ENCODE measurements at places on chromosomes 5 and 9.

DNA sequence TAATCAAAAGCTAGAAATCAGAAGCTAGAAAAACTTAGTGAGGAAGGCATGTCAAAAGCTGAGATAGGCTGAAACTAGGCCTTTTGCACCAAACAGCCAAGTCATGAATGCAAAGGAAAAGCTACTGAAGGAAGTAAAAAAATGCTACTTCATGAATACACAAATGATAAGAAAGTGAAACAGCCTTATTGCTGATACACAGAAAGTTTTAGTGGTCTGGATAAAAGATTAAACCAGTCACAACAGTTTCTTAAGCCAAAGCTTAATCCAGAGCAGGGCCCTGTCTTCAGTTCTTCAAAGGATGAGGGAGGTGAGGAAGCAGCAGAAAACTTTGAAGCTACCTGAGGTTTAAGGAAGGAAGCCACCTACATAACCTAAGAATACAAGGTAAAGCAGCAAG, 102.5 kb upstream of the SH3GL2 start:
- DNase-seq: no peak

GRCh38 chr5:151825445-151825844, 53.7 kb downstream of the G3BP1 start:
- DNase-seq: peak; percentile 24

- no peak for DNase-seq
Measured at GRCh38 chr5:178465228-178465860, 124.8 kb downstream of the COL23A1 start.

DNA sequence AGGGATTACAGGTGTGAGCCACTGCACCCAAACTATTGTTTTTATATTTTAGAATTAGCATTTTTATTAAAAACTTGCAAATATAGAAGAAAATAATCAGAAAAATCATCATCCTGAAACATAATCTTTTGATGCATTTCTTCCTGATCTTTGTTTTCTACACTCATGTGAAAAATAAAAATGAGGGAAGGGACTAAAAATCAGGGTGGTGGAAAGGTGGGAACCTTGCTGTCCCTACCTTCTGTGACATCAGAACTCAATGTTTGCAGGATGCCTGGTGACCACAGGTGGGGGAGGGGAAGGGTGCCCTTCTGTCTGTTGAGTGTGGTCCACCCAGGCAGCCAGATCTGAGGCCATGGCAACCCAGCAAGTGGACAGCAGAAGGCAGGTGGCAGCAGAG, at the start of gene SMIM23:
Gene SMIM23, plus strand, starts transcription at position 301 of the 400 bp plus-strand sequence. Its CDS starts 55 bp downstream, at position 356.
- no peak for DNase-seq

GRCh38 chr5:165630261-165630778, 2124.9 kb downstream of the MAT2B start:
- peak; percentile 48 for DNase-seq

GRCh38 chr9:124776954-124777648, at the start of gene OLFML2A:
OLFML2A (plus strand) TSS chr9:124777133; CDS start chr9:124777271, 138 bp downstream.
- no peak for DNase-seq

GRCh38 chr5:74143721-74144330, 496.7 kb downstream of the ENC1 start:
- no peak for DNase-seq

DNA sequence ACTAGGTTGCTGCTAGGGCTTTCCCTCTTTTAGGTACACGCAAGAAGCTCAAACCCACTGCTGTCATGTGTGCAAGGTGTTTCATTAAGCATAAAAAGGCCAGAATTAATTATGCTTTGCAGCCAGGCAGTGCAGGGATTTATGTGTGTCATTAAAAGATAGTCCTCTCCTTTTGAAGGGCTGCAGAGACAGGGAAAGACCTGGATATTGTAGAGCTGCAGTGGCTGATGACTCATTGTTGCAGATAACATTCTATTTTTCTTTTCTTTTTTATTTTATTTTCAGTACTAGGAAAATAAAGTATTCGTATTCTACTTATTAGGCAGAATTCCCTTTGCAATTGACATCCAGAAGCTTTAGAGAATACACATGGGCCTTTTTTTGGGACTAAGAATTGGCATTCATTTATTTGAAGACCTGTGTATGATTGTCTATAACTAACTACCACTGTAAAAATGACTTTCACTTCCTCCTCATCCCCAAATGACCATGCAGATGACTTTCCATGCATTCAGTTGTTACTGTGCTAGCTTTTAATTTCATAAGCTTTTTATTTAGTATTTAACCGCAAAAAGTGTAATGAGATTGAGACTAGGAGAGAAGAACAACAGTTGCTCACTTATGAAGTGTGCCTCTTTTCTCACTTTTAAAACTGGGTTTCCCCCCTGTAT, 113.0 kb downstream of the PAM start:
- DNase-seq: peak; percentile 22

DNA sequence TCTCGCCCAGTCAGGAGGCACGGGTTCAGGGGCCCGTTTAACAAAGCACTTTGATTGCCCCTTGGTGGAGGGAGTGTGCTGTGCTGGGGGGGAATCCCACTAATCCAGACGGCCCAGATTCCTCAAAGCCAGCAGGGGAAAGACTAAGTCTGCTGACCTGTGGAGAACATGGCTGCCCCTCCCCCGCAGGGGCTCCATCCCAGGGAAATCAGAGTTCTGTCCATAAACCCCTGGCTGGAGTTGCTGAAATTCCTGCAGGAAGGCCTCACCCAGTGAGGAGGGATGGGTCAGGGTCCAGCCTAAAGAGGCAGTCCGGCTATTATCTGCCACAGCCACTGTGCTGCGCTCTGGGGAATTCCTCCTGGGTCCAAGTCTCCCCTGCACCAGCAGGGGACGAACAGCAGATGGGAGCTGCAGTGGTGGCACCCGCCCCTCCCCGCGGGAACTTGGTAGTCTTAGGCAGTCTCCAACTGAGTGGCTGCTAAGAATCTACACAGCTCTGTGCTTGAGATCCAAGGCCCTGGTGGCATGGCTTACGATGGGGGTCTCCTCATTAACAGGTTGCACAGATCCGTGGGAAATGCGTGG, 174.0 kb upstream of the DAB2 start:
- no peak for DNase-seq

DNA sequence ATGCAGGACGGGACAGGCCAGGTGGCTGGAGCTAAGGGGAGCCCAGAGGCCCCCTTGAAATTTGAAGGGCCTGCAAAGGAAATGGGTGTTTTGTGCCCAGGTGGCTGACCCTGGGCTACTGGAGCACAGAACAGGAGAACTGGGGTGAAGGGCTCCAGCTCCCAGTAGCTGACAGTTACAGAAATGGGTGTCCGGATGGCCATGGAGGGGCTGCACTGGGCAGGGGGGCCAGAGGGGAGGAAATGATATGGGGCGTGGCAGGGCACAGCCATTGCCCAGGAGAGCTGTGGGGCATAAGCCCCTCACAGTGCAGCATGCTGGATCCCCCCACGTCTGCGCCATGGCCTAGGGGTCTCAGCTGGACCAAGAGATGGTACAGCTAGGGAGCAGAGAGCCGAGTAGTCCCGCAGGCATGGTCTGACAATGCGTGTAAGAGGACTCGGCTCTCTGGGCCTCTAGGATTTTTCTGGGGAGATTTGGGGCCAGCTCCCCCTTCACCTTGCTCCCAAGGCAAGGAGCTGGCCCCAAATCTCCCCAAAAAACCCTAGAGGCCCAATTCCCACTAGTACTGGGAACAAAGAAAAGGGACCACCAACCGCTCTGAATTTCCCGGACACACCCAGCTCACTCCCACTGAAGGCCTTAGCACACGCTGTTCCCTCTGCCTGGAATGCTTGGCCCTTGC, 7.9 kb upstream of the CARD19 start:
- DNase-seq: no peak

DNA sequence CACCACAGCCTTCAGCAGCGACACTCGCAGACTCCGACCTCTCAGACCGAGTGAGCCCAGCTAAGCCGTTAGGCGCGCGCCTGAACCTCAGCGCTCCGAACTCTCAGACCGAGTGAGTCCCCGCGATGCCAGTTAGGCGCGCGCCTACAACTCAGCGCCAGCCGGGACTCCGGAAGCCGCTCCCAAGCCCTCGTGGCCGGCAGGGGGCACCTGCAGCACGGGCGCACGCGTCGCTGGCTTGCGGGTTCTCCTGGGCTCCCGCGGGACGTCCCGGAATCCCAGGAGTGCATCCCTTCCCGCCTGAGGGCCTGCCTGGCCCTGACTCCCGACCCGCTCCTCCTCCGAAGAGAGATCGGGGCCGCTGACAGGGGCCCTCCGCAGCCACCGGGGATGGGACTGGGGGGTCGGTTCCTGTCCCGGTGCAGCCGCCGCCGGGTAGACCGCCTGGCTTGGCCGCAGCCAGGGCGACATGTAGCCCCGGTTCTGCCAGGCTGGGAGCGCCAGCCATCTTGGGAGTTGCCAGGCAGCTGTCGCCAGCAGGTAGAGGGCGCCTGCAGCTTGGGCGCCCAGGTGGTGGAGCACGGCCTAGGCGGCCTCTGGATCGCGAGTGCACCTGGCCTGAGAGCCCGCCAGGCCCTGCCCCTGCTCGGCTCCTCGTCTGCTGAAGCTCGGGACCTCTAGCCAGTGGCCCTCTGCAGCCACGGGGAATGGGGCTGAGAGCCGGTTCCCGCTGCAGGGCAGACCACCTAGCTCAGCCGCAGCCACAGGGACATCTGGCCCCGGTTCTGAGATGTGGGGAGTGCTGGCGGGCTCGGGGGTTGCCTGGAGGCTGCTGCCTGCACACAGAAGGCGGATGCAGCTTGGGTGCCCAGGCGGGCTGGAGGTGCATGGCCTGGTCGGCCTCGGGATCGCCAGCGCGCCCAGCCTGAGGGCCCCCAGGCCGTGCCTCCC, at the start of gene ANKRD18A:
Gene ANKRD18A, minus strand, starts transcription at position 114 of the 951 bp plus-strand sequence. CDS start 311 bp downstream, outside the sequence.
- DNase-seq: peak; percentile 77

DNA sequence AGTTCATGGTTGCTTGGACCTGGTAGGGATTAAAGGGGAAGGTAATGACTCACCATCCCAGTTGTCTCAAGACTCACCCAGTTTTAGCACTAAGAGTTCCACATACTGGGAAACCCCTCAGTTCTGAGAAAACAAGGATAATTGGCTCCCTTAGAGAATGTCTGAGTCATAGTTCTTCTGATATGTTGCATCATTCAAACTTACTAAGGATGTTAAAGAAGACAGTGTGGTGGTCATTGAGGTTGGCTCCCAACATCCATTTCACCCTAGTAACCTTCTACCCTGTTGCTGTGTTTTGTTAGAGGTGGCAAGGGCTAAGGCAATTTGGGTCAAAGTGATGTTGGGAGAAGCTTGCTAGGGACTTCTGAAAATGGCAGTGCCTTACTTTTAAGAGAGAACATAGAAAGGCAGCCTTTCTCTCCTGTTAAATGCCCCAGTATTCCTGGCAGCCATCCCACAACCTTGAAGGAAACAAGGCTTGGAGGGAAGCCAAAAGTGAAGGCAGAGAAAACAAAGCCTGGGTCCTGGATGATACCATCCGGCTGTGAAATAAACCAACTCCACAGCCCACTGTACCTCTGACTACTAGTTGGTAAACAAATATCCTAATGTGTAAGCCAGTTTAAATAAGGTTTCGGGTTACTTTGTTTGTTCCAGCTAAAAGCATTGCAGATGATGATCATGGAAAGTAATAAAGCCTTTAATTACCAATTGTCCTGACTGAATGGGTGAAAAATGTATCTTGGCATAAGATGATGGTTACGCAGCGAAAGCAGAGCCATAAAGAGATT, 80.4 kb upstream of the ADAMTSL1 start:
- peak; percentile 96 for DNase-seq

DNA sequence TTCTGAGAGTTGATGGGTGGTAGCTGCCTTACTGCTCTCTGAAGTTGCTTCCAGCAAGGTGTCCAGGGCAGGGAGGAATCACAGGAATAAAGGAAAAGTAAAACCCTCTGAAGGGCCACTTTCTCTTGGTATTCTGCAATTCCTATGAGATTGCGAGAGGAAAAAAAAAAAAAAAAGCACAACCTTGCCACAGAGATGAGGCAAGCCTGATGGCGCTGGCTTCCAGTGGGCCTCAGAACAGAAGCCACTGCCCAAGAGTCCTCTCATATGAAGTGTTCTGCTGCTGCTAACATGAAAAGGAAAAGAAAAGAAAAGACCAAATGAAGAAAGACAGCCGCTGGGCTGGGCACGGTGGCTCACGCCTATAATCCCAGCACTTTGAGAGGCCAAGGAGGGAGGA, 80.8 kb upstream of the IL17B start:
- no peak for DNase-seq

DNA sequence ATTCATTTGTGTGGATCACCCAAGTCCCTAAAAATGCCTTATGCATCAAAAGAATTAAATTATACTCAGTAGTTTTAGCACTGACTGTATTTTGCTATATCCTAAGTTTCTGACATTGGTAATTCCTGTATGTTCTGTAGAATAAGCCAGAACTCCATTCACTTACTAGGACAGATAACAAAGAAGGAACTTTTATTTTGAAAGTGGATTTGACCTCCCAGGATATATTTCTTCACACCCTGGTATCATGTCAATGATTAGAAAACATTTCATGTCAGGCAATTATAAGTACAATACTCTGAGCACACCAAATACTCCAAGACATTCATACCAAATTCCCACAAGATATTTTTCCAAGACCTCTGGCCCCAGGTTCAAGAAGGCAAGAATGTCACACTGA, 28.7 kb upstream of the MYOT start:
- no peak for DNase-seq

GRCh38 chr5:55402199-55402598, 94.4 kb downstream of the MTREX start:
- no peak for DNase-seq

DNA sequence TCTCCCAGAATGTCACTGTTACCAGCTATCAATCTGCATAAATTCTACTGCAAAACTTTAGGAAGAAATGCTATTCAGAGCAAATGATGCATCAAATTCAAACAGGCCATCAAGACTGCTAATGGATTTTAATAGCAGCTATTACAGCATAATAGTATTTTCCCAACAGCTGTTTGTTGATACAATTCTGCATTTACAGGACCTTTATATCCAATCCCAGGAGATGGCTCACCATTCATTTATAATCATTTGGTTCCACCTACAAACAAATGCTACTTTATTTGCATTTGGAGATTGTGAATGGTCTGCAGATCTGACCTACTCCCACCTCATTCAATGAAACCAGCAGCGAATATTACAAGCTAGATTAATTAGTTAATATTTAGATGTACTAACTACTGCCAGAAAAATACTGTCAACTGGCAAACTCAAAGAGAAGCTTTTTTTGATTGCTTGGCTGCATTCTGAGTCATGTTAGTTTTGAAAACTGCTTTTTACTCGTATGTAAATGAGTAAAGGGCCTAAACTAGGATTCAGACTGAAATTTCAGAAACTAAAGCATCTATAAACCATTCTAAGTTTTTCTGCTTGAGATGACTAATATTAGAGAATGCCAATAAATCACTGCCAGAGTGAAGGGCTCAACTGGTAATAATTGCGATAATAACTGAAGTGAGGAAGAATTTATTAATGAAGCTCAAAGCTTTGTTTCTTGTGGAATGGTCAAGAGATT, 7.1 kb upstream of the PCA3 start:
- DNase-seq: no peak

DNA sequence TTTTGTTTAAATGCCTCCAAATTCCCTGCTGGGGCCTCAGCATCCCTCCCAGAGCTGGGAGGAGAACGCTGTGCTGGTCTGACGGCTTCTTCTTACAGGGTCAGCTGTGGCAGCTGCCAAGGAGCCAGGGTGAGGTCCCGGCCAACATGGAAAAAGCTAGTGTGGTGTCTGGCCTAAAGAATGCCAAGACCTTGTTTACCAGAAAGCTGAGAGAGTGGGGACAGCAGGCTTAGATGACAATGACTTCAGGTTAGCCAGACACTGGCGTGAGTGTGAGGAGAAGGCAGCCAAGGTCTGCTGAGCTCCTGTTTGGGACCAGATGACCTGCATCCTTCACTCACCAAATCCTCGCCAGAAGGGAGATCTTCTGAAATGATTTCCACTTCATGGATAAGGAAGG, 112.5 kb downstream of the CRB2 start:
- DNase-seq: no peak

Data from NCI-H226 (cell line).